ENCODE measurements at places on chromosomes 1 and 21. TPM values are rescaled to one million over a fixed set of nuclear protein-coding genes. Genes with fewer than 3 reads are reported as not detected.

SPRR3 gene
- total RNA-seq, result not detected

GRIK3 gene
- total RNA-seq, result not detected

SLAMF8 gene
- total RNA-seq, result not detected

RGS13 gene
- not detected for total RNA-seq

CD1D gene
- 0.67 TPM for total RNA-seq

AGT gene
- 0.17 TPM for total RNA-seq

GPR153 gene
- total RNA-seq, result 3.0 TPM

GUCA2A gene
- total RNA-seq, result not detected

EPHA10 gene
- not detected for total RNA-seq

PANK4 gene
- total RNA-seq, result 25.6 TPM

LCE2A gene
- not detected for total RNA-seq

LMOD1 gene
- total RNA-seq, result 2.2 TPM

KRTAP12-2 gene
- not detected for total RNA-seq

GPR61 gene
- not detected for total RNA-seq

RAB7B gene
- 3.4 TPM for total RNA-seq

MYCL gene
- 0.15 TPM for total RNA-seq

ACKR1 gene
- total RNA-seq, result not detected

CCDC17 gene
- total RNA-seq, result under 0.01 TPM

MEGF6 gene
- 1.2 TPM for total RNA-seq

TMEM59 gene
- total RNA-seq, result 85.9 TPM

PLPPR4 gene
- under 0.01 TPM for total RNA-seq

CLCA4 gene
- total RNA-seq, result not detected

TESK2 gene
- 3.6 TPM for total RNA-seq

LCE3D gene
- not detected for total RNA-seq

CRNN gene
- not detected for total RNA-seq

PRAMEF26 gene
- total RNA-seq, result not detected

DIP2A gene
- total RNA-seq, result 11.9 TPM
